Neural crest cell (in vitro differentiated cells): ENCODE measurements at places on chromosomes 12 and 14.

GRCh38 chr14:101920271-101920670 is 44.1 kb upstream of the DYNC1H1 start:
- H3K36me3 ChIP-seq: peaks cover 4% of the 10 kb centered on the region
- H3K4me1 ChIP-seq: peaks cover 21% of the 10 kb centered on the region
- no peak overlapping the region for H3K4me3 ChIP-seq
- H3K27me3 ChIP-seq: no peaks in the 10 kb centered on the region
- DNase-seq: no peak
- no peak overlapping the region for H3K27ac ChIP-seq

- H3K36me3 ChIP-seq: no peaks in the 10 kb centered on the region
- H3K4me3 ChIP-seq: no peak overlapping the region
- peaks cover 18% of the 10 kb centered on the region for H3K4me1 ChIP-seq
- no peak overlapping the region for H3K27ac ChIP-seq
- H3K27me3 ChIP-seq: peaks cover 44% of the 10 kb centered on the region
- DNase-seq: no peak
Measured at GRCh38 chr12:117514016-117514415, 152.6 kb upstream of the NOS1 start.

GRCh38 chr12:58533652-58534051 is 386.7 kb downstream of the LRIG3 start:
- no peaks in the 10 kb centered on the region for H3K27me3 ChIP-seq
- no peaks in the 10 kb centered on the region for H3K36me3 ChIP-seq

GRCh38 chr12:104870797-104871196 is 87.3 kb downstream of the SLC41A2 start:
- H3K4me3 ChIP-seq: no peak overlapping the region
- DNase-seq: no peak
- H3K36me3 ChIP-seq: peaks cover 3% of the 10 kb centered on the region

DNA sequence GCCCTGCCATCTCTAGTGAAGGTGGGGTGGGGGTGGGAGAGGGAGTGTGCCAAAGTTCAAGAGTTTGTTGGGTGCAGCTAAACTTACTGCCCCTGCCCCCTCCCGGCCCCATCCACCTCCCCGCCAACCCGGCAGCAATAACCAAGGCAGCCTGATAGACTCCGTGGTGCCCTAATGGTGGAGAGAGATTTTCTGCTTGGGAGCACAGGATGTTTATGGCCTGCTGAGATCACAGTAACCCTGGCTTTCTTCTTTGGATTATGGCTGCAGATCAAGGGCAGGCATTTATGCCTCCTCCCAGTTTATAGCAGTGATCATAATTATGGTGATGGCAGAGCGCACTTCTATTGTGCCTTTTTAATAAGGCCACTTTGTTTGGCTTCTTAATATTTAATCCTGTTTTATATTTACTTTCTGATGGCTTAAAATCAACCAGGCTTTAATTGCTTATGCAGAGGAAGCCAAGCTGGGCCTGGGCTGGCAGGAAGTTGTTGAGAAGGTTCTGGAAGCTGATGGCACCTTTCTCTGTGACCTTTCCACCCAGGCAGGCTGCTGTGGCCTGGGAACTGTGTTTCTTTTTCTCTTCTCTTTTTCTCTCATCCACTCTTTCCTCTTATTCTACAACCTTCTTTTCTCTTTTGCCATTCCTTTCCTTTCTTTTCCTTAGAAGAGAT is 256.8 kb upstream of the FKBP4 start:
- no peak overlapping the region for H3K4me3 ChIP-seq
- DNase-seq: no peak
- H3K27ac ChIP-seq: no peak overlapping the region
- H3K27me3 ChIP-seq: no peaks in the 10 kb centered on the region

DNA sequence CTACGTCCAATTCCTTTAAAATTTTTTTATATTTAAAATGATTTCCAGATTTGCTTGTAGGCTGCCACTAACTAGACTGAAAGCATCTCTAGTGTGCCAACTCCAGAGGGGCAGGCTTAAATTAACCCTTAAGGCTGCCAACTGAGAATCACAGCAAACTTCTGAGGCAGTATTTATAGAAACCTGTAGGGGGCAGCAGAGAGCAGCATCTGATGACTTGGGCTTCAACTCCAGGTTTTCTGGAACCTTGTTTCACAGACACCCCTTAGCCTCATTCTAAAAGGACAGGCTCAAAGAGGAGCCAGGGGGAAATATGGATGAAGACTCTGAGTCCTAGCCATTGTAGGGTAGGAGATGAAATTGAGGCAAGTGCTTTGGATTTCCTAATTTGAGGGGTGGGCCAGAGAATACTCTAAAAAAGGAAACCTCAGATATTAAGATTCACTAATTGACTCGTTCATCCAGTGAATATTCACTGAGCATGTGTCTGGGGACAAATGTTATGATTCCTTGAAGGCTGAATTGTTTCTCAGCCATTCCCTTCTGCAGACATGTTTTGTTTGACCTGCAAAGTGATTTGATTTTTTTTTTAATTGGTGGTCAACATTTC is 63.3 kb upstream of the HSPB8 start:
- no peaks in the 10 kb centered on the region for H3K4me1 ChIP-seq
- H3K4me3 ChIP-seq: no peak overlapping the region
- no peak overlapping the region for H3K27ac ChIP-seq
- peaks cover 3% of the 10 kb centered on the region for H3K36me3 ChIP-seq
- peak; percentile 66 for DNase-seq

DNA sequence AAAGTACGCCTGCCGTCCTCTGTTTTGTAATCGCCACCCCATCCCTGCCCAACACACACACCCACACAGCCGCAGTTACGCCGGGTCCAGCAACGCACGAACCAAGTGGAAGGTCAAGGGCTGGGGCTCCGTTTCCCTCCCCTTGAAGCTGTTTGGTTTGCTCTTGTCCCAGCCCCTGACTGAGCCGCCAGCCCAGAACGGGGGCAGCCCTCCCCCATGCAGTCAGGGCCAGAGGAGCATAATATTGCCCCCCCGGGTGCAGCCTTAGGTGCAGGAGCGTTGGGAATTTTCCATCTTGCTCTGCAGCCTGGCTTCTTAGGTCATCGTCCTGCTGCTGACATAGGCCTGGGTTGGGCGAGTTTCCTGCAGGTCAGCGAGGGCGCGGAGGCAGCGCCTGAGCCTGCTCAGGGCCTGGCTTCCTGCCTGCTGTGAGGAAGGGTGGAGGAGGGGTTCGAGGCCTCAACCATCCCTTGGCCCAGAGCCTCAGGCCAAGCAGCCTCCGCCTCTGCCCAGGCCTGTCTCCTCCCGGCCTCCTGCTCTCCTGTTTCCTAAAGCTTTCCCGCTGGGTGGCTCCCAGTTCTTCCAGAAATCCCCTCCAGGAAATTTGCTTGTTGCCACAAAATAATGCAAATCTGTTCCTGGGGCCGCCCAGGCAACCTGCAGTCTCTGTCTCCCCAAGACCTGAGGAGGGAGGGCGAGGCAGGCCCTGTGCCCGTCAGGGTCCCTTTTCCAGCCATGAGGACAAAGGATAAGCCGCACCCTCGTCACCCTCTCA is 44.5 kb downstream of the PSMA6 start:
- H3K4me1 ChIP-seq: peaks cover 36% of the 10 kb centered on the region
- DNase-seq: peak; percentile 52
- H3K27ac ChIP-seq: peak overlapping the region; percentile 98
- H3K4me3 ChIP-seq: peak overlapping the region; percentile 56
- no peaks in the 10 kb centered on the region for H3K36me3 ChIP-seq

GRCh38 chr14:94113490-94113889 is 3.0 kb downstream of the IFI27 start:
- no peaks in the 10 kb centered on the region for H3K27me3 ChIP-seq
- H3K36me3 ChIP-seq: no peaks in the 10 kb centered on the region
- H3K4me1 ChIP-seq: peaks cover 28% of the 10 kb centered on the region
- no peak overlapping the region for H3K4me3 ChIP-seq
- H3K27ac ChIP-seq: peak overlapping the region; percentile 6

GRCh38 chr12:93782853-93783252 is 105.7 kb downstream of the CRADD start:
- peaks cover 52% of the 10 kb centered on the region for H3K4me1 ChIP-seq
- H3K36me3 ChIP-seq: no peaks in the 10 kb centered on the region
- DNase-seq: no peak
- H3K4me3 ChIP-seq: no peak overlapping the region
- no peak overlapping the region for H3K27ac ChIP-seq
- no peaks in the 10 kb centered on the region for H3K27me3 ChIP-seq

DNA sequence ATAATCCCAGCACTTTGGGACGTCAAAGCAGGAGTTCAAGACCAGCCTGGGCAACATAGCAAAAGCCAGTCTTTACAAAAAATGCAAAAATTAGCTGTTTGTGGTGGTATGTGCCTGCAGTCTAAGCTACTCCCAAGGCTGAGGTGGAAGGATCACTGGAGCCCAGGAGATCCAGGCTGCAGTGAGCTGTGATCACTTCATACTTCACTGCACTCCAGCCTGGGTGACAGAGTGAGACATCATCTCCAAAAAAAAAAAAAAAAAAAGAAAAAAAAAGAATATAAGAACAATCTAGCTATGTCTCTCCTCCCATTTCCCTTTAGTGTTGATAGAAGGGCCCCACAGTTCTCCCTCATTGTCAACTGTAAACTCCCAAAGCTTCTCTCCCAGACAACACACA is 3.5 kb upstream of the BCAT1 start:
- H3K27me3 ChIP-seq: no peaks in the 10 kb centered on the region
- DNase-seq: no peak
- H3K36me3 ChIP-seq: no peaks in the 10 kb centered on the region
- peak overlapping the region; percentile 56 for H3K4me3 ChIP-seq
- peaks cover 32% of the 10 kb centered on the region for H3K4me1 ChIP-seq

- no peak overlapping the region for H3K4me3 ChIP-seq
- no peaks in the 10 kb centered on the region for H3K27me3 ChIP-seq
- H3K27ac ChIP-seq: no peak overlapping the region
- H3K36me3 ChIP-seq: no peaks in the 10 kb centered on the region
Measured at GRCh38 chr12:19177754-19178153, 48.2 kb downstream of the PLEKHA5 start.

DNA sequence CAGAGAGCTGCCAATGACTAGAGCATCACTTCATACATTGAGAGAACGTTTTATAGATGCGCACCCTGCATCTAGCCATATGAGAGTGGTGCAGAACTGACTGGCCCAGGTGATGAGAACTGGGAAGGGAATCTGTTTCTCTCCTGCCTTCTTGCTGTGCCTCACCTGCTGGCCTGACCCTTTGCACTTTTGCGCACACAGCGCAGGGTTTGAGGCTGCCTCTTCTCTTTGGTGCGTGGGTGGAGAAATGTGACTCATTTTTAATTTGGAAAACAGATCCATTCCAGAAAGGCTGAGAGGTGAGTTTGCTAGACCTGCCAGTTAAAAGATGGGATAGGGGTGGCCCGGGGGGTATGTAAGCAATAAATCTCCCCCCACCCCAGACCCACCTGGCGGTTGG is 453 bp upstream of the ESRRB start:
- H3K27ac ChIP-seq: no peak overlapping the region
- H3K27me3 ChIP-seq: peaks cover 98% of the 10 kb centered on the region
- no peak overlapping the region for H3K4me3 ChIP-seq
- peaks cover 15% of the 10 kb centered on the region for H3K4me1 ChIP-seq

GRCh38 chr12:1330477-1330827 is 263.9 kb downstream of the FBXL14 start:
- DNase-seq: no peak
- no peaks in the 10 kb centered on the region for H3K27me3 ChIP-seq
- H3K4me3 ChIP-seq: no peak overlapping the region

- no peak for DNase-seq
- no peak overlapping the region for H3K27ac ChIP-seq
- H3K27me3 ChIP-seq: no peaks in the 10 kb centered on the region
- no peaks in the 10 kb centered on the region for H3K36me3 ChIP-seq
Measured at GRCh38 chr14:38873941-38874612, 229.0 kb downstream of the SEC23A start.

- peaks cover 39% of the 10 kb centered on the region for H3K27me3 ChIP-seq
- peaks cover 12% of the 10 kb centered on the region for H3K4me1 ChIP-seq
- no peak overlapping the region for H3K4me3 ChIP-seq
- no peak overlapping the region for H3K27ac ChIP-seq
Measured at GRCh38 chr14:93937519-93937918, 10.4 kb downstream of the FAM181A start.

GRCh38 chr12:108127654-108128053 is 1.4 kb upstream of the WSCD2 start:
- H3K4me3 ChIP-seq: peak overlapping the region; percentile 66
- DNase-seq: no peak
- H3K27ac ChIP-seq: no peak overlapping the region
- no peaks in the 10 kb centered on the region for H3K36me3 ChIP-seq

GRCh38 chr12:108400481-108400880 is 61.4 kb upstream of the CMKLR1 start:
- no peaks in the 10 kb centered on the region for H3K36me3 ChIP-seq
- H3K4me3 ChIP-seq: no peak overlapping the region
- peaks cover 13% of the 10 kb centered on the region for H3K27me3 ChIP-seq

GRCh38 chr12:43347026-43347425 is 205.0 kb downstream of the ADAMTS20 start:
- H3K36me3 ChIP-seq: peaks cover 4% of the 10 kb centered on the region
- DNase-seq: no peak
- H3K27me3 ChIP-seq: no peaks in the 10 kb centered on the region
- H3K4me1 ChIP-seq: peaks cover 10% of the 10 kb centered on the region
- H3K27ac ChIP-seq: no peak overlapping the region

DNA sequence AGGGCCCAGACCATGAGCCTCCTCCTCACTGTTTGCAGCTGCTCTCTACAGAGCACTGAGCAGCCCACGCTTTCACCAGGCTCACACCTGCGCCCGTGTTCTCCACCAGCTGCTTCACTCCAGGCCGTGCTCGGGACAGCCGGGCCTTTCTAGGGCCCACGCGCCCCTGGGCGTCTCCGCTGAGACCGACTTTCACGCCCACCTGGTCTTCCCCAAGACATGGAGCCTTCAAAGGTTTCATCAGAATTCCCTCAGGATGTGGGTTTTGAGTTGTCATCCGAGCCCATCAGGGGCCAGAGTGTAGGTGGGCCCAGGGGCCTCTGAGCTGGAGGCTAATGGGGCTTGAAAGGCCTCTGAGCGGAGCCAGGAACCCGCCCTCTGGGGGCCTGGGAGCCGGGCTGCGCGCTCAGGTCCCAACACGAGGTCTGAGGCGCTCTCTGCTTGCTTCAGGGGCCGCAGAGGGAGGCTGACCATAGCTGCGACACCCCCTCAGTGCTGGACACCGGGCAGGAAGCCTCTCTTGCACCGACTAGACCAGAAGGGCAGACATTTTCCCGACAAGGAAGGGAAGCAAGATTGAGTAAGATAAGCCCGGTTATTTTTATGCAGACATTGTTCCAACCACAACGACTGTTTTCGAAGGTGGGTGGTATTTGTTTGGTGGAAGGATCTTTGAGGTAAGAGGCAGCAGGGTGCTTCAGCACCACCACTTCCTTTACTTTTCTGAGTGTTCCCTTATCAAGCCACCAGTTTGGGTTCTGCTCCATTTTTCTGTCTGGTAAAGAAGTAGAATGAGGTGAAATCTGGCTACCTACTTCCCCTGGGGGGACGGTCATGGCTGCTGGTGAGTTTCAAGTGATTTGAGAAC is 125.0 kb upstream of the FUT8 start:
- no peak overlapping the region for H3K27ac ChIP-seq
- no peak for DNase-seq
- no peak overlapping the region for H3K4me3 ChIP-seq
- no peaks in the 10 kb centered on the region for H3K27me3 ChIP-seq
- H3K4me1 ChIP-seq: peaks cover 20% of the 10 kb centered on the region

GRCh38 chr12:50981319-50982239 is 29.2 kb downstream of the HIGD1C start:
- H3K4me3 ChIP-seq: no peak overlapping the region
- no peak for DNase-seq
- H3K27me3 ChIP-seq: no peaks in the 10 kb centered on the region
- H3K27ac ChIP-seq: no peak overlapping the region
- peaks cover 4% of the 10 kb centered on the region for H3K36me3 ChIP-seq
